ENCODE measurements at places on chromosomes 2 and 18.

DNA sequence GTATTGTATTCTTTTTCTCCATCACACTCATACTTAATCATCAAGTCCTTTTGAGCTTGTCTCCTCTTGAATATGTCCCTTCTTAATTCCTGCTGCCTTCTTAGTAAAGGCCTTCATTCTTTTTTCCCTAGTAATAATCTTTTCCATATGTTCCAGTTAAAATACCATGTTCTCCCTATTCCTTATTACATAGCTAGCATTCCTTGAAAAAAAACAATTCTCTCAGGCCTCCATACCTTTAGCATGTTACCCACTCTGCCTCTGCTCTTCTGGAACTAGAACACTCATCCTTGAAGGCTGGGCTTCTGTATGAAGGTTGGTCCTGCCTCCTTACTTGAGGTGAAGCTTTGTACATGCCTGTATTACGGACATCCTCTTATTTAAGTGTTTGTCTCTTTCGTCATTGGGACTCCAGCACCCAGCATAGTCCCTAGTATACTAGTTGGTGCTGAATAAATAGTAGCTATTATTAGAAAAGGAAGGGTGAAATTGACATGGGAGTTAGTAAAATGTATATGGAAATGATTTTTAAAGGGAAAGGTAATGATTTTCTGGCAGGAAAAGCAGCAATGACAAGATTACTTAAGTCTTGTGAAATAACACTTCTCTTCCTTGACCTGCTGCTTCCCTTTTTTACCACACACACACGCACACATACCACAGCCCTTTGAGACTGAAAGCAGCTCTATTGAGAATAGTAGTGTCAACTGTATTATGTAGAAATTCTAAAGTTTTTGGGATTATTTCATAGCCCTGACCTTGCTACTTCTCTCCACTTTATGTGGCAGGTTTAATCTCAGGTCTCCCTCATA is 45.6 kb downstream of the REL start:
- no peak for DNase-seq

DNA sequence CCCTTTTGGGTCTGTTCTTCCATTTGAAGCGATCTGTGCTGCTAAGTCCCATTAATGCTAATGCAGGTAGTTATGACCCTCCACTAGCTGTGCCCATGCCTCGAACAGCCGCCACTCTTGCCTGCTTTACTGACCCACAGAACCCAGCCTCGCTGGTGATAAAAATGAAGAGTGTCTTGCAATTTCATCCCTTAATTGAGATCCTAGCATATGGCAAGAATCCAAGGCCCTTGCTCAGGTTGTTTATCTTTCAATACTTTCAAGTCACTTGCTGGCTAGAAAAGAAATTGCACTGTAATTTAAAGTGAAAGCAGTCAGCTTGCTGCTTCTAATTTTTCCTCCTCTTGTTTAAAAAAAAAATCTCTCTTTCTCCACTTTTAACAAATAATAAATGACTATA is 73.6 kb downstream of the ZNF521 start:
- DNase-seq, result peak; percentile 68

- no peak for DNase-seq
These were observed 54.2 kb downstream of the KCNG2 start for GRCh38 chr18:79851950-79852349.

- no peak for DNase-seq
These were observed 15.5 kb downstream of the TMEM177 start for GRCh38 chr2:119694470-119694844.

DNA sequence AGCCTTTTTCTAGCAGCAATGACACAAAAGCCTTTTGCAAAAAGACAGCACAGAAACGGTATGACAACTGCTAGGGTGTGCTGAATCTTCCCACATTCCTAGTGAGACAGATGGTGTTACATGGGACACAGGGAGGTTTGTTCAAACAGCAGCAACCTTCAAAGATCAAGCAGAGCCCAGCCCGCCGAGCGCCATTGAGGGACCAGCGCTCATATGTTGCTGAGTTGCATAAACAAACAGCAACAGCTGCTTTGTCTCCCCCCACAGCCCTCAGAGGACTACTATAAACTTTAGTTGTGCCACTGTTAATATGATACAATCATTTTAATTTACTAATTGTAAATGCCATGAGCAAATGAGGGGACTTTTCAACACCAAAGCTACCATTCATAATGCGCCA is 117.7 kb downstream of the ZEB2 start:
- DNase-seq, result no peak

Measured in DMS79 (cell line).